HL-60 (cell line): ENCODE measurements at places on chromosomes 7 and 10.

- no peak for DNase-seq
Observed at GRCh38 chr10:70914316-70914864, 26.0 kb upstream of the PCBD1 start.

DNA sequence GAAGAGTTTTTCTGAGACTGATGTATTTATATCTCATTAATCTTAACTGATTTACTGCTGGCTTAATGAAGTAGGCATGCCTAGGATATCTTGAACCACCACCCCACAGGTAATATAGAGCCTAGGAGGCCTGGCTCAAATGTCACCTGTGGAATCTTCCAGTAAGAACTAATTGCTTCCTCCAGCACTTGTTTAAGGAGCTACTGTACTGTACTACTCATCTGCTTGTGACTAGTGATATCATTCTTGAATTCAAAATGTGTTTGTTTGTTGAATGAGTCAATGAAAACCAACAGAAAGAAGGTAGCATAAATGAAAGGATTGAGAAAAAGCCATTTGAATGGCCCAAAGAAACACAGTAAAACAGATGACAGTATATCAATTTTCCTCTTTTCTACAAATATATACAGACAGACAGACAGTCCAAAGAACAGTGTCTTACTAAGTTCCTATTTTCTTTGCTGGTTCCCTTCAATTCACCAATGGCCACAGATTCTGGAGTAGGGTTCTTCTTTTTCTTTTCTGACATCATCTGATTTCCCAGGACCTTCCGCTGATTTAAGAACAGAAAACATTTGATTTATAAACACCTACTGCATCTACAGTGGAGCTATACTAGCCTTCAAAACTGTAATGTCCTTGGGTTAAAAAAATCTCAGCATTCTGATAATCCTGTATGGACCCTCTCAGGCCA, 43.7 kb upstream of the SLIT1 start:
- DNase-seq: no peak

DNA sequence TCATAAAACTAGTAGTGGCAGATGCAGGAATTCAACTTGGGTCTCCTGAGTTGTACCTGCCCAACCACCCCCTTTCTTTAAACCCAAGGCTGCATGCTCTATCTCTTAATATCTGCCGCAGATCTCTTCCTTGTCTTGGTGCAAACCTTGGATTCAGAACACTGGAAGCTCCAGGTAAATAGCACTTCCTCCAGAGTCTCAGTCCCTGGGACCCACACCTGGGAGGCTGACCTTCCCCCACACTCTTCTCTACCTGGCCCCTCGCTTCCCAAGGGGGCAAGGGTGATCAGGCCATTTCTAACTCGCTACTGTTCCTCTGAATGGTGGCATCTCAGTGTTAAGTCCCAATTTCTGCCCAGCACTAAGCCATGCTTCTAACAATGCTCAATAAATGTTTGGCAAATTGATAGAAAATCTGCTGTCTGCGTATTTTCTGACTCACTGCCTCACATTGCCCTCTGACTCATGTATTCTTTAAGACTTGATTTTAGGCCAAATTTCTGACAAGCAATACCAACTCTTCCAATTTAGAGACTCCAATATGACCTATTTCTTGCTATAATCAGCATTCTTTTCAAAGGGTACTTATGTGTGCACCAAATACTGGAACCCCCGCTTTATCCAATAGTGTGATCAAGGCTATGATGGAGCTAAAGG, 68.0 kb upstream of the PPP1R3C start:
- no peak for DNase-seq

DNA sequence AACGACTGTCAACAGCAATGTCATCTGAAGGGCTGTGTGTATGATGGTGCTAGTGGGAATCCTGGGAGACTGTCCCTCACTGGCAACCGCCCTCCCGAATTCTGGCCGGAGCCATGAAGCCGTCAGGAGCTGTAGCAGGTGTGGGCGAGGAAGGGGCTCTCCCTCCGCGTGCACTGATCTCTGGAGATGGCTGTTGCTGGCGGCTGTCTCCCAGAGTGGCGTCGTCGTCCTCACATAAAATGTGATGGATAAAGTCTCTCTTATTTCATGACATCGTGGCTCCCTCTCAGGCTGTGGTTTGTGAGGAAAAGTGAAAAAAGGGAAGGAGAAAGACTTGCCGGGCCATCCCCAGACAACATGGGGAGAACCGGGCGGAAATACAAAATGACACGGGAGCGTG, 216.5 kb downstream of the DNAJB6 start:
- DNase-seq: no peak

- peak; percentile 24 for DNase-seq
Observed at GRCh38 chr7:17680026-17680425, 260.3 kb downstream of the SNX13 start.

- no peak for DNase-seq
Observed at GRCh38 chr7:81562581-81562980, 207.3 kb downstream of the HGF start.

- no peak for DNase-seq
Observed at GRCh38 chr7:114519240-114519639, 104.6 kb downstream of the FOXP2 start.

GRCh38 chr10:118276204-118276603, 65.9 kb downstream of the FAM204A start:
- no peak for DNase-seq

GRCh38 chr10:32793033-32793432, 165.0 kb downstream of the ITGB1 start:
- DNase-seq: no peak

DNA sequence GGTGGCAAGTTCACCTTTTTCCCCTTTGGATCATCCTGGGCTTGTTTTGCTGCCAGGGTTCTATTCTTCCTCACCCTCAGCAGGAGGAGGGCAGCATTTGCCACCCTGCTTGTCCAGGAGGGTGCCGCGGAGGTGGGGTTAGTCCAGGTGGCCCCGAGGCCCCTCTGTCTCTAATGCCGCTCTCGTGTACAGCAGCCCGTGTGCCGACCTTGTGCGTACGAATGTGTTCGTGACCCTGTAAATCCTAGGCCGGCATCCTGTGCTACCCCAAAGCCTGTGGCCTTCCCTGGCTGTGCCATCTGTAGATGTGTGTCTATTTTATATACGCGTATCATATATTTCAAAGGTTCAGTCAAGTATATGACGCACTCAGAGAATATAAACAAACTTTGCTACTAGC, 10.6 kb downstream of the IQCE start:
- DNase-seq: no peak

- DNase-seq: no peak
Observed at GRCh38 chr7:50679218-50680007, 103.3 kb downstream of the GRB10 start.

DNA sequence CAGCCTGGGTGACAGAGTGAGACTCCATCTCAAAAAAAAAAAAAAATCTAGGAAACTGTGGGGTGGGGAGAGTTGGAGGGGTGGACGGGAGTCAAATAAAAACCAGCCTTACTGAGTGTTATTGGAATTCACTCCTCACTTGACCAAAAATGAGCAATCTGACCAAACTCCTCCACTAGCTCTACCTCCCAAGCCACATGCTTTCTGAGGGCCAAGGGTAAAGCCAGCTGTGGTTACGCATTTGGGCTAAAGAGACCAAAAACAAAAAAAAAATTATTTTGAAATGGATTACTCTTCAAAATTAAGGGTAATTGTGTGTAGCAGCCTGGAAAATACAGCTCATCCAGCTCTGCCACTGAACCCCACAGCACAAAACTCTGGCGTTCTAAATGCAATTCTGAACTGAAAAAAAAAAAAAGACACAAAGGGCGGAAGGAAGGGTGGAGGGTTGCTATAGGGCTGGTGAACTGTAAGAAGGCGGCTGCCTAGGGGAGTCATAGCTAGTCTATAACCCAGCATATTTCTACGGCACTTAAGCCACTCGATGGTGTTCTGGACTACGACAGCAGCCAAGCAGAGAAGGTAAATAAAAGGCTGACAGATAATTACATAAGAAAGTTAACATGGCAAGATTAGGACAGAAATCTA, 7.8 kb downstream of the ELMO1 start:
- DNase-seq: no peak

DNA sequence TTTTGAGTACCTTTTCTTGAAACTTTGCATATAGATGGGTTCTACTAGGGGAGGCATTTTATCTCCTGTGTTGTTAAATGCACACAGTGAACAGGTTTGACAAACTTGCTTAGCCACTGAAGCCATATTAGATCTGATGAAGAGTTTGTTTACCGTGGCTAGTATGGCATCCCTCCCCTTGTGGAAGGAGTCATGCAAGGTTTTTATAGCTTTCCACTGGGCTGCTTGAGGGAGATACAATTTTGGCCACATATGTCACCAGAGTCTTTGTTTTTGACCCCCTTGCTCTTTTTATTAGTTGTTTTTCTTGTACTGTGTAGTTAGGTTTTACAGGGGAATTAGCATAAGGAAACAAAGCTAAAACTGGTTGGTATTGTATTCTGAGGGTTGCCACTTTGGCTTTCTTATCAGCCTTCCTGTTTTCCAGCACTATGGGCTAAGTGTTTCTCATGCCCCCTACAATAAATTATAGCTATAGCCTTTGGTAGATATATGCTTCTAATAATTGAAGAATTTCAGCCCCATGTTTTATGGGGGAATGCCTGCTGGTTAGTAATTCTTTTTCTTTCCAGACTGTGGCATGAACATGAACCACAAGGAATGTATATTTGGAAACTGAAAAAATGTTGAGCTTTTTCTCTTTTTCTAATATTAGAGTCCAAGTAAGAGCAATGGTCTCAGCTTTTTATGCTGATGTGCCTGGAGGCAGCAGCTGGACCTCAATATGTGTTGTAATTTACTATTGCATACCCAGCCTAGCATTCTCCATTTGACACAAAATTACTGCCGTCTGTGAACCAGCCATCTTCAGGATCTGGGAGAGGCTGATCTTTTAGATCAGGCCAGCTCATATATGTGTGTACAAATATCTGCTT, 18.4 kb upstream of the STEAP2 start:
- no peak for DNase-seq

DNA sequence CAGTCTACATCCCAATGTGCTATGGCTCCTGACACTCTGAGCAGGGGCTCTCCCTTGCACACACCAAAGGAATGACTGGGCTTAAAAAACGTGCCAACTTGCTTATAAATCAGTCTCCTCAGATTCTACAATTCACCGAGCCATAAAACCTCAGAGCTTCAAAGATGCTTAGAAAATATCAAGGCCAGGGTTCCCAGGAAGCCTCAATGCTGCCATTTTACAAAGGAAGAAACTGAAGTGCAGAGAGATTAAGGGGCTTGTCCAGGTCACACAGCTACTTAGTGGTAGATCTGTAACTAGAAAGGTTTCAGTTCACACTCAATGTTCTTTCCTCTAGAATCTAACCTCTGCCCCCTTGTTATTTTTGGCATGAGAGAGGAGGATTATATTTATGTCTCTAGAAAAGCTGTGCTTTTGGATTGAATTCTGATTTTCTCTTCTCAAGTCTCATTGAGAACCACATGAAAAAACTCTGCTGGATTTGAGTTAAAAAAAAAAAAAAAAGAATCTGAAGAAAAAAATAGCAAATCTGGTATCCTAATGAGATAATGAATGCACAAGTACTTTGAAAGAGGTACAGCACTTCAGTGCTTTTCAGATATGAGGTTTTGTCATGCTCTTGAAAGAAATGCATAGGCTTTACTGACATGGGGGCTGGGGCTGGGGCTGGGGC, 22.3 kb upstream of the TSPAN33 start:
- DNase-seq: no peak

- DNase-seq: no peak
Observed at GRCh38 chr7:66883716-66884115, 37.3 kb upstream of the TMEM248 start.

DNA sequence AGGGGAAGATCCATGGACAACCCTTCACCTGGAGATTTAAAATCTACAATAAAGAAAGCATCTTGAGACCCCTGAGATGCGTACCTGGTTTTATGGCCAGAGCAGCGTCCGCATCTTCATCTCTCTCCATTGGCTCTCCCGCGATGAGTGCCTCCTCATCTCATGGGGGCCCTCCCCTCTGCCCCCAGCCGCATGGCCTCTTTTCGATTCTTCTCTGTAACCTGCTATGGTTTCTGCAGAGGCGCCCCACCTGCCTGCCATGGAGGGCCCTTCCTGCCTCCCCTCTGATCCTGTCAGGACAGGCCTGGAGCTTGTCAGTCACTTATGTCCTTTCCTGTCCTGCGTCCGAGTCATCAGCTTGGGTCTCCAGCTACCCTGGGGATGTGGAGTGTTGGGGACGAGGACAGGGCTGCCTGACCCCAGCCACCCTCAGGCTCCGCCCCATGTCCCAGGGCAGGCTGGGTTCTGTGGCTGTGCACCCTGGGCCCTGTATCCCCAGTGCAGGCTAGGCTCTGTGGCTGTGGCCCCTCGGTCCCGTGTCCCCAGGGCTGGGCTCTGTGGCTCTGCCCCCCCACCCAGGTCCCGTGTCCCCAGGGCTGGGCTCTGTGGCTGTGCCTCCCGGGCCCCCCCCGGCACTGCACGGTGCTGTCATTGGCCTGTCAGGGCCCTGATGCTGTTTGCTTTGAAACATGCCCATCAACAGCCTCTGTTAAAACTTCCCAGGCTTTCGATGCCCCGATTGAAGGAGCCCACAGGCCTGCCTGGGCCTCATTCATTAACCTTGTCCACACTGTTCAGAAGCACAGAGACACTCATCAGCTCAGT, 99.8 kb downstream of the WDR37 start:
- no peak for DNase-seq
